ENCODE measurements at places on chromosomes 13 and 19. TPM values are rescaled to one million over a fixed set of nuclear protein-coding genes. Genes with fewer than 3 reads are reported as not detected.

DNA sequence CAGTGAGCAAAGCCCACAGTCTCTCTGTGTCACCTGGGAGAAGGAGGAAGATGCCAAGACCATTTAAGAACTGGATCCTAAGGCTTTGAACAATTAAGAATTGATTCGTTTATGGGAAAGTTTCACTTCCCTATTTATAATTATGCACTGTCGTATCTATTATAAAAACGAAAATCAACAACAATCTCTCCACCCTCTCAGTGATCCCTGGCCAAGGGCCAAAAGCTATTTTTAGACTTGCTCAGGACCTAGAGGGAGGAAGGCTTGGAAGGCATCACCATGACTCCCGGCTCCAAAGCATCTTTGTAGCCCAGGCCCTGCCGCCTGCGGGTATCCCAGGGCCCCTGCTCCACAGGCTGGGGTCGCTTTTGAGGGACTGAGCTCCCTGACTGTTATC, 1.3 kb downstream of the RHPN2 start:
- H3K4me1 ChIP-seq: peaks cover 4% of the 10 kb centered on the region
- no peak overlapping the region for H3K27ac ChIP-seq
- H3K36me3 ChIP-seq: no peaks in the 10 kb centered on the region
- peaks cover 30% of the 10 kb centered on the region for H3K27me3 ChIP-seq

The BORA gene
- 27.1 TPM for total RNA-seq

GRCh38 chr19:47776568-47776967, 1.9 kb upstream of the SELENOW start:
- no peaks in the 10 kb centered on the region for H3K27me3 ChIP-seq
- no peak overlapping the region for H3K4me3 ChIP-seq
- H3K27ac ChIP-seq: no peak overlapping the region
- DNase-seq: no peak
- peaks cover 7% of the 10 kb centered on the region for H3K36me3 ChIP-seq

- no peaks in the 10 kb centered on the region for H3K36me3 ChIP-seq
- no peak overlapping the region for H3K27ac ChIP-seq
- no peaks in the 10 kb centered on the region for H3K27me3 ChIP-seq
These were observed 237.0 kb upstream of the TSHZ3 start for GRCh38 chr19:31586282-31586681.

DNA sequence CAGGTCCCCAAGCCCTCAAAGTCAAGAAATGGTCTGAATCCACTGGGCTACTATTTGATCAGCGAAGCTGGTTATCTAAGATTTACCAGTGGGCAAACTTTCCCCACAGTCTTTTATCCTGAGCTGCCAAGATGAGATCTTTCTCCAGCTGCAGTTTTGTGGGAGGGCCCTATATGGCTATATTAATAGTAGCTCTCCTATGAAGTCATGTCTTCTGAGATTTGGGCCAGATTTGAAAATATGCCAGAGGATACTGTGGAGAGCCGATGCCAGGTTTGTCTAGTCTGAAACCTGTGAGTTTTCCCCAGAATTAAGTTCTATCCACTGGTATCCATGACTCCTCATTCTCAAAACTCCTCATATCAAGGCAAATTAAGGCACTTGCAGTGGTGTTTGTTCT, 173.2 kb downstream of the FLT1 start:
- no peak overlapping the region for H3K27ac ChIP-seq
- peaks cover 4% of the 10 kb centered on the region for H3K4me1 ChIP-seq
- H3K4me3 ChIP-seq: no peak overlapping the region
- peaks cover 15% of the 10 kb centered on the region for H3K27me3 ChIP-seq
- no peak for DNase-seq
- H3K36me3 ChIP-seq: no peaks in the 10 kb centered on the region

The CEACAM3 gene
- not detected for total RNA-seq

The ZNF99 gene
- not detected for total RNA-seq

The CD79A gene
- 4.0 TPM for total RNA-seq

GRCh38 chr13:100302391-100302790, 213.5 kb downstream of the PCCA start:
- no peaks in the 10 kb centered on the region for H3K27me3 ChIP-seq
- H3K4me1 ChIP-seq: no peaks in the 10 kb centered on the region
- no peak for DNase-seq
- H3K27ac ChIP-seq: no peak overlapping the region
- no peak overlapping the region for H3K4me3 ChIP-seq

GRCh38 chr13:46137627-46138317, 32.9 kb upstream of the CPB2 start:
- no peak for DNase-seq
- no peak overlapping the region for H3K4me3 ChIP-seq
- peak overlapping the region; percentile 38 for H3K27ac ChIP-seq
- H3K4me1 ChIP-seq: peaks cover 40% of the 10 kb centered on the region

DNA sequence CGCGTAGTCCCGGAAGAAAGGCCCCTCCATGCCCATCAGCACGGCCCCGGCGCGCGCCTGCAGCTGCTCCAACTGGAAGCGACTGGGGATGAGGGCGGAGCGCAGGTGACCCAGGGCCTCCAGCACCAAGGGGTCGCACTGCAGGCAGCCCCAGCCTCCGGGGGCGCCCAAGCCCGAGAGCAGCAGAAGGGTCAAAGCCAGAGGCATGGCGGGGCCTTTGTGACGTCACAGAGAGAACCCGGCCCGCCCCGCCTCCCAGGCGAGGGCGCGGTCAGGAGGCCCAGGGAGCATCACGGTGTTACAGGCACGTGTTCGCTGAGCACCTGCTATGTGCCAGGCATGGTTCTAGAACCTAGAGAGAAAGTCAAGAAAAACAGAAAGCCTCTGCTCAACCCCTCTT, at the start of gene IZUMO2:
IZUMO2 (minus strand) TSS at position 294 of the 400 bp plus-strand sequence; CDS start at position 207, 87 bp downstream.
- DNase-seq: no peak
- H3K36me3 ChIP-seq: peaks cover 1% of the 10 kb centered on the region
- peaks cover 2% of the 10 kb centered on the region for H3K27me3 ChIP-seq
- H3K4me1 ChIP-seq: no peaks in the 10 kb centered on the region
- H3K27ac ChIP-seq: no peak within 1 kb of the TSS

The DCLK1 gene
- total RNA-seq: not detected

DNA sequence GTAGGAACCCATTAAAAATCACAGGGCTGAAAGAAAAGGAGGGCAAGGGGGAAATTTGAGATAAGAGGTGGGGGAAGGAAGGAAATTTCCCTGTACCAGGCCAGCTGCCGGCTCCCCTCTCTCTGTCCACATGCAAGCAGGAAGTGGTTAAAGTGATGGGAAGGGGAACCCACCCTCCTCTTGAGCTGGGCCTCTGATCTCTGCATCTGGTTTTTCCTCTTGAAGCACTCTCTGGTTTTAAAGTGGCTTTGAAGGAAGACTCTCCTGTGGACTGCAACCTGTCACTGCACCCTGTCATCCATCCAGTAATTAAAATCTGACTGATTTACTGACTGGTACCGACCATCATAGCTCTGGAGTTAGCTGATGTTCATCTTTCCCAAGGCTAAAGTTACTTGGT, 239.6 kb downstream of the TSHZ3 start:
- DNase-seq: no peak
- no peak overlapping the region for H3K27ac ChIP-seq
- H3K36me3 ChIP-seq: no peaks in the 10 kb centered on the region
- peaks cover 3% of the 10 kb centered on the region for H3K27me3 ChIP-seq
- no peak overlapping the region for H3K4me3 ChIP-seq
- H3K4me1 ChIP-seq: peaks cover 6% of the 10 kb centered on the region

DNA sequence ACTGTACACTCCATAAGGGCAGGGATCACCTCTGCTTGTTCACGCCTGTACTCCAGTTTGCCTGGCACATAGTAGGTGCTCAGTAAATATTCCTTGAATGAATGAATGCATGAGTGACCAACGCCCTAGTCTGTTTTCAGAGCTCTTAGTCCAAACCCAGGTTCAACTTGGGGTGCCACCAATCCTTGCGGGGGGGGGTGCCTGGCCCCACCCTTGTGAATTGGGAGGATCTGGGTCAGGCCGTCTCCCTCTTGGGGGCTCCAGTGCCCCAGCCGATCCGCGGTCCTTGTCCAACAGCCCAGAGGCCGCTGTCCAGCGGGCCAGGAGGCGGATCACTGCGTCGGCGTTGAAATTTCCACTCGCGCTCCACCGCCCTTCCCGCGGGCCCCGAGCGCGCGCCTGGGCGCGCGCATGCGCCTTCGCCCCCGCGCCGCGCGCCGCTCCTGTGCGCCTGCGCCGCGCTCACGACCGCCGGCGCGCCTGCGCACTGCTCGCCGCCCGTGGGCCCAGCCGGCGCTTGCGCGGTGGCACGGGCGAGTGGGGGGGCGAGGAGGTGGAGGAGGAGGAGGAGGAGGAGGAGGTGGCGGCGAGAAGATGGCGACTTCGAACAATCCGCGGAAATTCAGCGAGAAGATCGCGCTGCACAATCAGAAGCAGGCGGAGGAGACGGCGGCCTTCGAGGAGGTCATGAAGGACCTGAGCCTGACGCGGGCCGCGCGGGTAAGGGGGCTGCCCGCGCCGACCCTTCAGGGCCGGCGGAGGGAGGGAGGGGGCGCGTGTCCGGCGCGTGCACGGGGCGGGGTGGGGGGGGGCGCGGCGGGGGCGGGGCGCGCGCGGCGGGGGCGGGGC, at the start of gene CRTC1:
CRTC1 (plus strand) TSS at position 572 of the 849 bp plus-strand sequence; CDS start at position 595, 23 bp downstream.
- peak; percentile 94 for DNase-seq
- no peaks in the 10 kb centered on the region for H3K36me3 ChIP-seq
- peak within 1 kb of the TSS; percentile 78 for H3K4me3 ChIP-seq
- H3K4me1 ChIP-seq: peaks cover 17% of the 10 kb centered on the region
- H3K27ac ChIP-seq: peak within 1 kb of the TSS; percentile 82

The SBSN gene
- not detected for total RNA-seq

GRCh38 chr13:74015137-74015536, 119.1 kb downstream of the KLF12 start:
- H3K4me3 ChIP-seq: no peak overlapping the region
- DNase-seq: no peak
- no peak overlapping the region for H3K27ac ChIP-seq

DNA sequence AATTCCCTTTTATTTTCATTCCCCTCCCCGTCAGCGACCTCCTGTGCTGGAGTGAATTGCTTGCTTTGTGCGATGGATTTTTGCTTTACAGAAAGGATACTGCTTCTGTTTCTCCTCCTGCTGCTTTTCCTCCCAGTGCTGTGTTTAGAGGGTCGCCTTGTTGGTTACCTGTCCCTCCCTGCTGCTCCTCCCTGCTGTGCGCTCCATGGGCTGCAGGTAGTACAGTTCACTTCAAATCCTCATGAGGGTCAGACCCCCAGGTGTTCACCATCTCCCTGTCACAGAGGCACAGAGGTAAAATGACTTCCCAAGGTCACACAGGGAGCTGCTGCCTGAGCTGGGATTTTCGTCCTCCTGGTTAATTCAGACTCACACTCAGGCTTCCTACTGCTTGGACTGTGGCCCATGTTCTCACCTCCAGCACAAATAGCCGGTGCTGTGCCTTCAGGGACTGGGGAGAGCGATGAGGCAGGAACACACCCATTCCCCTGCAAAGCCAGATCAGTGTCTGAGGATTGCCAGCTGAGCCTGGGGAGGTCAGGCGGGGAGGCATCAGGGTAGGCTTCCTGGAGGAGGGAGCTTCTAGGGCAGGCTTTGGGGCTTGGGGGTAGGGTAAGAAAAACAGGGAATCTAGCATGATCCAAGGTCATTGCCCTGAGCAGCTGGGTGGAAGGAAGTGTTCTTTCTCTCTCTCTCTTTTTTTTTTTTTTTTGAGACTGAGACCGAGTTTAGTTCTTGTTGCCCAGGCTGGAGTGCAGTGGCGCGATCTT, 14.4 kb downstream of the BICRA start:
- H3K27ac ChIP-seq: no peak overlapping the region
- DNase-seq: no peak
- no peaks in the 10 kb centered on the region for H3K27me3 ChIP-seq
- H3K36me3 ChIP-seq: no peaks in the 10 kb centered on the region

DNA sequence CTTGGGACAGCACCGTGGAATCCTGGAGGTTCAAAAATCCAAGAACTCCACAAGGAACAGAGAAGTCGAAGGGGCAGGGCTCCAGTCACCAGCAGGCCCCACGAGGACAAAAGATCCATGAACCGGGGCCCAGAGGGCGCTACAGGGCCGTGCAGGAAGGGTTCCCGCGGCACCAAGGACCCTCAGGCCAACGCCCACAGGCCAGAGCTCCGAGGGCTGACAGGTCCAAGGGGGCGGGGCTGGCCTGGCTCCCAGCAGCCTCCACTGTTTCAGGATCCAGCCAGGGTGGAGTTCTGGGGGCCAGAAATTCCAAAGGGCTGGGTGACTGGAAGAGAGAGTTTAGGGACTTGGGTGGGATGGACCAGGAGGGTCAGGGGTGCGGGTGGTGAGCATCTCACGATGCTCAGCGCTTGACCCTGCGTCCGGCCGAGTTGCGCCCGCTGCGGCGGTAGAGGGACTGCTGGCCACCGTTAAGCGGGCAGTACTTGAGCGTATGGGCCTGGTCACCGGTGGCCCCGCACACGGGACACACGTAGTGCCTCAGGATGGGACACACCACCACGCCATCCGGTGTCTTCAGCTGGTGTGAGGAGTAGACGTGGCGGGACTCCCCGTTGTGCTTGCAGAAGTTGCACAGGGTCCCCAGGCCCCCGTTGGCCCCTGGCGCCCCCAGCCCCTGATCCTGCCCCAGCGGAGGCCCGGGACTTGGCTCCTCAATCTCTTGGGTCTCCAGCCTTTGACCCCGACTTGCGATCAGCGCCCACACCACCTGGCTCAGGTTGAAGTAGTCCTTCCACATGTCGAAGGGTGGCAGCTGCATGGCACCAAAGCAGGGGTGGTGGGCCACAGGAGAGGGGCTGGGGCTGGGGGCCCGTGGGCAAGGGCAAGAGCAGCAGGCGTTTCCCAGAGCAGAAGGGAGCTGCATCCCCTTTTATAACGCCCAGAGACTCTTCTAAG, at the start of gene NANOS2:
NANOS2 (minus strand) TSS at position 905 of the 957 bp plus-strand sequence; CDS start at position 820, 85 bp downstream.
- H3K36me3 ChIP-seq: no peaks in the 10 kb centered on the region
- H3K27me3 ChIP-seq: peaks cover 38% of the 10 kb centered on the region
- peaks cover 29% of the 10 kb centered on the region for H3K4me1 ChIP-seq
- peak; percentile 59 for DNase-seq
- no peak within 1 kb of the TSS for H3K27ac ChIP-seq
- no peak within 1 kb of the TSS for H3K4me3 ChIP-seq

- peaks cover 52% of the 10 kb centered on the region for H3K27me3 ChIP-seq
- no peak for DNase-seq
- H3K4me1 ChIP-seq: no peaks in the 10 kb centered on the region
- H3K4me3 ChIP-seq: no peak overlapping the region
- H3K27ac ChIP-seq: no peak overlapping the region
- no peaks in the 10 kb centered on the region for H3K36me3 ChIP-seq
These were observed 6.7 kb downstream of the SIGLEC6 start for GRCh38 chr19:51524666-51525264.

DNA sequence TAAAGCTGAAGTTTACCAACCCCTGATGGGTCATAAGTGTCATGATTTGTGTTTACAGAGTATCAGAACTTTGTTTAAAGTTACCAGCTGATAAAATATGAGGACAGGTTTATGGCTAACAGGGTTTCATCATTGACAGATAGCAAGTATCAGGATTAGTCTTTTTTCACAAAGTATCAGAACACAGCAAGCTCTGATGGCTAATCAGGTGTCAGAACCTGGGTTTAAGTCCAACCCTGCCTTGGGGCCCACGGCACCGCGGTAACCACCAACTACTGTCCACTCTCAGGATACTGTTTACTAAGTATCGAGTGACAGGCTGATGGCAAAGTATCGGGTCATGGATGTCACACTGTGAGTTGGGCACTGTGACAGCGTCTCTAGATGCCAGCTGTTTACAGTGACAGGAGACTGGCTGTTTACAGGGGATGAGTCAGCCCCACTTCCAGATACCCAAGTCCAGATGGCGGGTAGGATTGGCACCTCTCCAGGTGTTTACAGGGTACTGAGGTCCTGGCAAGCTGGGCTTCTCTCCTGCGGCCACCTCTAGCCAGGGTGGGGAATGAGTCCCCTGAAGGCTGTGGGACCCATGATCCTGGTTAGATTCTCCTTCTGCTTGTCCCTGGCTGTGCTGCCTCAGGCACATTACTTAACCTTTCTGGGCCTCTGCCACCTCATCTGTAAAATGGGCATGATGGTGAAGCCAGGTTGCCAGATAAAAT, 21.8 kb downstream of the ARRDC2 start:
- no peak overlapping the region for H3K27ac ChIP-seq
- peaks cover 2% of the 10 kb centered on the region for H3K4me1 ChIP-seq
- H3K36me3 ChIP-seq: no peaks in the 10 kb centered on the region
- H3K27me3 ChIP-seq: no peaks in the 10 kb centered on the region

The SYCN gene
- not detected for total RNA-seq

Data from activated CD8-positive, alpha-beta memory T cell treated with anti-CD3 and anti-CD28 coated beads, Interleukin-2, amount 10 ng/mL, durations not matched to agents 7 days and 5 days (primary cell).